ENCODE measurements at places on chromosomes 13 and 19.

DNA sequence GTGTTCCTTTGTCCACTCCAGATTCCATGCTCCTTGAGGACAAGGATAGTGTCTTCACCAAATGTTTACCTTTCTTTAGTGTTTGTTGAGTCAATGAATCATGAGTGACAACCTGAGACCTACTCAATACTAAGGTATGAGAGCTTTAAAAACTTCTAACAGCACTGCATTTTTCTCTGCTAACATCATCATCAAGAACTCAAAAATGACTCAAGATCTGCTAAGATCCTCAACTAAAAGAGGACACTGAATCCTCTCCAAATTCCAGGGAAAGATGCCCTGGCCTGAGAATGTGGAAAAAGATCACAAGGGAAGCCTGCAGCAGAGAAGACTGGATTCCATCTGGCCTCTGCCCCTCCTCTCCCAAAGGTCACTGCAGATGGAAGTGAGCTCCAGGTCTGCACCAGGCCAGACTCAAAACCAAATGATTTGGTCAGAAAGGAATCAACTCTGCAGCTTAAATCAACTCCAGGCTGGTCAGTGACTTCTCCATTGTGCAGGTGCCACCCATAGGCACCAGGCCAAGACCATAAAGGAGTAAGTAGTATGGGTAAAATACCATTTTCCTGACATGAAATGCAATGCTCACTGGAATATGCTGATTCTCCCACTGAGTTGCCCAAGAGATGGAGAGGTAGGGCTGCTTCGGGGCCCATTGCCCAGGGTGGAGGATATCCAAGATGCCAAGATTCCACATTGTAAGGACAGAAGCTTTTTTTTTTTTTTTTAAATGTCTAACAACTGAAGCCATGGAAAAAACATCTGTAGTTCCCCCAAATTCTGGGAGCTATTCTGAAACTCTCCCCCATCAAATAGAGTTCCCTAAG lies 89.5 kb upstream of the DOCK9 start:
- no peak for DNase-seq

- DNase-seq = no peak
Measured at GRCh38 chr19:54156953-54157352, 2.6 kb downstream of the LENG1 start.

GRCh38 chr13:48551329-48551728 lies 18.4 kb upstream of the RCBTB2 start:
- no peak for DNase-seq

GRCh38 chr13:27528908-27529307 lies 78.5 kb upstream of the MTIF3 start:
- no peak for DNase-seq

DNA sequence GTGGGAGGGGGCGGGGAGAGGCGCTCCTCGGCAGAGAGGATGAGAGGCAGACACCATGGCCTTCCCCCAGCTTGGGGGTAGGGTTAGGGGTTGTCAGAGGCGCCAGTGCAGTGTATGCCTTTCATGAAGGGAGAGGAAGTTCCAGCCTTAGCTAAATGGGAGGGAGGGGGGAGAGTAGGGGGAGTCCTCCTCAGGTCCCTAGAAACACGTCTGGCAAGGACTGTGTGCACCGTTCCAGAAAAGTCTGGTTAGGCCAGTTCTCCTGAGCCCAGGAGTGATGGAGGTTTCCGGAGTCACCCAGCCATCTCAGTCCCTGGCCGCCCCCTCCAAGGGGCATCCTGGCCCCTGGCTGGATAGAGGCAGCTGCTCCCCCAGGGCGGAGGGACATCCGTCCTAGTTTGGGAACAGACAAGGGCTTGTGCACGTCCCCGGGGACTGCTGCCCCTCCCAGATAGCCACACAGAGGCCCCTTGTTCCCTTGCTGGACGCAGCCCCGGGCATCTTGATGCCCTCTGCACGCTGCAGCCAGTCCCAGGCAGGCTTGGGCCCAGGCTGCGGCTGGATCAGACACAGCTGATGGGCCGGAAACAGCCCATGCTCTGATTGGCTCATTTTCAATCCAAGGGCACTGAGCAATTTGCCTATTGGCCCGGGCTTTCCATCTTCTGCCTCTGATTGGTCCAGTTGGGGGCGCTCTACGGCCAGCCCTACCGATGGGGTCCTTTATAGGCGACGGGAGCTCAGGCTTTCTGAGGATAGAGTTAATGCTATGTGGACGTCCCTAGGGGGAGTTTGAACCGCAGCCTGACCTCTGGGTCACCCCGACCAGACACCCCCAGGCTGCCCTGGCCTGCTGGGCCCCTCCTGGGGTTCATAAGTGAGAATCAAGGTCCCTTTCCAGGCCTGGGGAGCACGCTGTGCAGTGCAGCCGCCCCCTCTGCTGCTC lies 3.8 kb downstream of the S1PR2 start:
- no peak for DNase-seq

DNA sequence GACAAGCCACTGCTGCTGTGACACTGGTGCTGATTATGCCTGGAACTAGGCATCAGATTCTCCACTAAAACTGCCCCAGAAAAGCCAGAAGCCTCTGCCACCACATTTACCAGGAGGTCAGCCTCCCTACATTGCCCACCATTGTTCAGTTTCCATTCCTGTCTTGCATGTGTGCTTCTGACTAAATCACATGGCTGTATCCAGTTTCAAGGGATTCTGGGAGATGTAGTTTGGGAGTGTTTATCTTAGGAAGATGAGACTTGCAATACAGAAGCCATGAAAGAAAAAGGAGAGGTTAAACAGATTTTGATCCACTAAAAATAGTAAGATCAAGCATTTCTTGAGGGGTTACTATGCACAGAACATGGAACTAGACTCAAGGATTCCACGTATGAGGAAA lies 40.7 kb upstream of the SERPINE3 start:
- no peak for DNase-seq

DNA sequence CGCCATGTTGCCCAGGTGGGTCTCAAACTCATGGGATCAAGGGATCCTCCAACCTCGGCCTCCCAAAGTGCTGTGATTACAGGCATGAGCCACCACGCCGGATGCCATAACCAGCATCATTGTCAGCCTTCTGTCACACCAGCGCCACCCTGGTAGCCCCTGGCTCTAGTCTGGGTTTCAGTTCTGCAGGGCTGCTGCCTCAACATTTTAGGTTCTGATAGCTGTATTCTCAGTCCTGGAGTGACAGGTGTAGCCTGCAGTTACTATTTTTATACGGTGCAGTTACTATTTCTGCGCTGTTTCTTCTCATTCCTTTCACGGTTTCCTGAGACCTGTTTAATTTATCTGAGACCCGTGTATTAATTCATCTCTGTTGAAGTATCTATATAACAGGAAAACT lies 57.1 kb downstream of the TRPM4 start:
- no peak for DNase-seq

GRCh38 chr19:51802775-51803174 lies 7.8 kb downstream of the FPR3 start:
- DNase-seq = no peak

DNA sequence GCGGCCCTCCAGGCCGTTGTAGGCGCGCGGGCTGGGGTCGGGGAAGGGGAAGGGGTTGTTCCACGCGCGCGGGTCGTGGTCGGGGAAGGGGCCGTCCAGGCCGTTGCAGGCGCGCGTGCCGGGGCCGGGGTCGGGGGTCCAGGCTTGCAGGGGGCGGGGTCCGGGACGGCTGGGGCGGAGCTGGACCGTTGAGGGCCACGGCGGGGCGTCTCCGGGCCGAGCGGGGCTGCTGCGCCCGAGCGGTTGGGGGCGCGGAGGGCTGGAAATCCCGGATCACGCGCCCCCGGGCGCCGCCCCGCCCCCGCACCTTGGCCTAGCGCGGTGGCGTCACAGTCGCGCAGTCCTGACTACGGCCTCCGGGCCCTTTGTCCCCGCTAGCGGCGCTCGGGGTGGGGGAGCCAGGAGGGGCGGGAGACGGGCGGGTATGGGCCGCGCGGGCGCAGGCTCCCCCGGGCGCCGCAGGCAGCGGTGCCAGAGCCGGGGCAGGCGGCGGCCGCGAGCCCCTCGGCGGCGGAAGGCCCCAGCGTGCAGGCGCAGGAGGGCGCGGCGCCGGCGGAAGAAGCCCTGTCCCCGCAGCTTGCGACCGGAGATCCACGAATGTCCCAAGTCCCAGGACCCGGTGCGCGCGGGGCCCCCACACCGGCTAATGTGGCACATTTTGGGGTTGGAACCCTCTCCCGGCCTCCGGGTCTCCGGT lies 665 bp downstream of the GPX4 start:
- DNase-seq = peak; percentile 74

DNA sequence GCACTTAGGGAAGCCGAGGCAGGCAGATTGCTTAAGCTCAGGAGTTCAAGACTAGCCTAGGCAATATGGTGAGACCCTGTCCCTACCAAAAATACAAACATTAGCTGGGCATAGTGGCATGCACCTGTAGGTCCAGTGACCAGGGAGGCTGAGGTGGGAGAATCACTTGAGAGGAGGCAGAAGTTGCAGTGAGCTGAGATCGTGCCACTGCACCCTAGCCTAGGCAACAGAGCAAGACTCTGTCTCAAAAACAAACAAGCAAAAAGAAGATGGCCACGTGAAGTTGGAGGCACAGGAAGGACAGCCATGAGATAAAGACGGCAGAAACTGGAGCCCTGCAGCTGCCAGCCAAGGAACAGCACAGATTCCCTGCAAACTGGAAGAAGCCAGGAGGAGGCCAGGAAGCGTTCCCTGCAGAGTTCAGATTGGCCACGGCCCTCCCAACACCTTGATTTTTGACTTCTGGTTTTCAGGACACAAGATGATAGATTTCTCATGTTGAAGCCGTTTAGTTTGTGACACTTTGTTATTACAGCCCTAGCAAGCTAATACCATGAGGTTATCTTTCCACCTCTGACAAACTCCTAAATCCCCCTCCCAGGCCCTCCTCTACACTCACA lies 786.7 kb downstream of the UQCRFS1 start:
- no peak for DNase-seq

DNA sequence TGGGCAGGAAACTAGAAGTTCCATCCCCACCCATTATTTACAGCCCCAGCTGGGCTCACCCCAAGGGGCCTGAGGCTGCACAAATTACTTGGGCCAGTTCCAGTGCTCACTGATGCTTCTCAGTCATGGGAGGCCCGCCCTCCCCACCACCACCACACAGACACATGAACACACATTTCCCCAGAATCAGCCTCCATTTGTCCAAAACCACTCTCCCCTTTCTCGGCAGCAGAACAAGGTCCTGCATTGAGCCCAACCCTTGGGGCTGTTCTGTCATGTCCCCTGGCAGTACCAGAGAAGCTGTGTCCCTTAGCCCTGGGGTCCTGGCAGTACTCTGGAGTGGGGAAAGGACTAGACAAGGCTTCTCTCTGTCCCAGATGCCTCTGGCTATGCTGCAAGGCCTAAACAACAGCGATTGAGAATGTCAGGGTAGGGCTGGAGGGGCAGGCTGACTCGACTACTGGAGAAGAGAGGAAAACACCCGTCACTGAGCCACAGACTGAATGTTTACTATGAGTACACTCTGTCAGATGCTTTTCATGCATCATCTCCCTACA lies 21.8 kb downstream of the SAMD4B start:
- DNase-seq = peak; percentile 11

DNA sequence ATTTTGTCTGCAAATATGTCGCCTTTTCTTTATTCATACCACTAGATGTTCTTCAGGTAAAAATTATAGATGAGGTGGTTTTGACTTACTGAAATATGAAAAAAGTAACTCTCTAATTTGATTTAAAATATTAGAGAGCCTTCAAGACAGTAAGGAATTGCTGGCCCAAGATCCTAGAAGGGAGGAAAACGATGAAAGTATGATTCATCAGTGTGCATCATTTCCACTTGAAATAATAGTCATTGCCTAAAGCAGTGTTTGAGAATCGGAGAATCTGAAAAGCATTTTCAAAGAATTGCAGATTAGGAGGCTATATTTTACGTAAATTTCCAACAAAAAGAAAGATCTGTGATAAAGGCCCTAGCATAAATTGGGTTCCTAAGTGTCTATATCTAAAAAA lies 1707.9 kb upstream of the PRR20A start:
- DNase-seq = no peak

DNA sequence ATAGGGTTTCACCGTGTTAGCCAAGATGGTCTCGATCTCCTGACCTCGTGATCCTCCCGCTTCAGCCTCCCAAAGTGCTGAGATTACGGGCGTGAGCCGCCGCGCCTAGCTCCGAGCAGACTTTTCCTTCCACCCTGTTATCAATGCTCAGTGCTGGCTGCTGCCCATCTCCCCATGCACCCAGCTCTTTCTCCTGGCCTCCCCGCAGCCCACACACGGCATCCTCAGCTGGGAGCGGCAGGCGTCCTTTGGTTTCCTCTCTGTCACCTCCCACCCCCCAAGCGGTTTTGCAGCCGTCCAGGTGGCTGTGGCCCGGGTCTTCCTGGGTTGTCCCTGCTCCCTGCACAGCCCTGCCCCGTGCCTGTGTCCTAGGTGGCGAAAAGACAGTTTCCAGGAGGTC lies 12.1 kb downstream of the PRR22 start:
- no peak for DNase-seq

DNA sequence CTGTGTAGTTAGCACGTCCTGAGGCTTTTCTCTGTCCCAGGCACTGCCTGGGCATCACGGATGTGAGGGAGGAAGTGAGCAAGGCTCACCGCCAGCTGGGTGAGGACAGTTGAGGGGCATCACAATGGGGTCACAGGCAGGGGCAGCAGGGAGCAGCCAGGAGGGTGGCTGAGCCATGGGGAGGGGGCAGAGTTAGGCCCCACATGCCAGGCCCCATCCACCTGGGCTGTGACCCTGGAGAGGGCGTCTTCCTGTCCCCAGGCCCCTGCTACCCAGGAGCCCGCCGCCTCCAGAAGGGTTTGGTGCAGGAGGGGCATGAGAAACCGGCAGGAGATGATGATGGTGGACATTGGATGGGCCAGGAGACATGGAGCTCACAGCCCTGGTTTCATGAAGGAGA lies 56.8 kb upstream of the F7 start:
- no peak for DNase-seq

DNA sequence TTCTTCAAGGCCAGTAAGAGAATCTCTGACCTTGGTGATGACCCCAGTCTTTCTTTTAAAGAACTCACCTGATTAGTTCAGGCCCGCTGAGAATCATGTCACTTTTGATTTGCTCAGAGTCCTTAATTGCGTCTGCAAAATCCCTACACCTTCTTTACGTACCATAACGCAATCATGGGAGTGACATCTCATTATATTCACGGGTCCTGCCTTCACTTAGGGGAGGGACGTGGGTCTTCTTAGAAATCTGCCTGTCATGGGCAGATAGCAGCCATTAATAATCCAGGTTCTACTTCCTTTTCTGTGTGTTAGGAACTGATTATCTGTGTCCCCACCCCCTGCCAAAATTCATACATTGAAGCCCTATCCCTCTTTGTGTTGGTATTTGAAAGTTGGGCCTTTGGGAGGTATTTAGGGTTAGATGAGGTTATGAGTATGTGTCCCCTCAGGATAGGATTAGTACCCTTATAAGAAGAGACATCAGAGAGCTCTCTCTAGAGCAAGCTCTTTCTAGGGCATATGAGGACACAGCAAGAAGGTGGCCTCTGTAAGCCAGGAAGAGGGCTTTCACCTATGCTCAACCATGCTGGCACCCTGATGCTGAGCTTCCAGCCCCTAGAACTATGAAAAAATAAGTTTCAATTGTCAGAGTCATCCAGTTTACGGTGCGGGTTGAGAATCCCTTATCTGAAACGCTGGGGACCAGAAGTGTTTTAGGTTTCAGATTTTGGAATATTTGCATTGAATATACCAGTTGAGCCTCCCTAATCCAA lies 9.9 kb downstream of the TPP2 start:
- DNase-seq = no peak

GRCh38 chr13:67267136-67267535 lies 37.0 kb upstream of the PCDH9 start:
- DNase-seq = no peak

Measured in CD4-positive, alpha-beta T cell treated with Interferon alpha-2 for 1 hour (primary cell).